ENCODE measurements at places on chromosomes 1 and 21.

- no peak for DNase-seq
Measured at GRCh38 chr1:1058088-1058905, 15.8 kb downstream of the RNF223 start.

GRCh38 chr1:48051466-48052126 is 54.4 kb upstream of the TRABD2B start:
- DNase-seq: no peak

GRCh38 chr1:201347498-201348210 is 29.8 kb downstream of the TNNT2 start:
- DNase-seq: no peak

DNA sequence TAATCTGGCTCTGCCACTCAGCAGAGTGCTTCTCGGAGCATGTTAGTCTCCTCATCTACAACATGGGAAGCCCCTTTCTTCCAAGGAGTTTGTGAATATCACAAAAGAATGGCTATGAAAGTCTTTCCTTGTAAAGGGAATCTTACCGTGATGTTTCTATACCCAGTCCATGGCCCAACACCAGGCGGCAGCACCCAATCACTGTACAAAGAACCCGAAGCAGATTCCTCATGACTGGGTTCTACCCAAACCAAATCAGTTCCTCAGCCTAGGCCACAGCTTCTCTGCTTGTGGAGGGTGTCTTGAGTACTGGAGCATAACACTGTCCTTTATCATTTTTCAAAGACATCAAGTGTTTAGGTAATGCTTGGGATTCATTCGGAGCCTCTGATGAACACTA is 16.6 kb upstream of the SLFNL1 start:
- no peak for DNase-seq

- no peak for DNase-seq
Measured at GRCh38 chr1:8329858-8330257, 11.9 kb downstream of the SLC45A1 start.

GRCh38 chr1:56466538-56466937 is 112.8 kb downstream of the PLPP3 start:
- no peak for DNase-seq

- no peak for DNase-seq
Measured at GRCh38 chr1:224450561-224451350, 16.2 kb upstream of the WDR26 start.

GRCh38 chr21:32448803-32449594 is 36.5 kb downstream of the EVA1C start:
- DNase-seq: no peak

- no peak for DNase-seq
Measured at GRCh38 chr1:56397811-56398231, 181.5 kb downstream of the PLPP3 start.

DNA sequence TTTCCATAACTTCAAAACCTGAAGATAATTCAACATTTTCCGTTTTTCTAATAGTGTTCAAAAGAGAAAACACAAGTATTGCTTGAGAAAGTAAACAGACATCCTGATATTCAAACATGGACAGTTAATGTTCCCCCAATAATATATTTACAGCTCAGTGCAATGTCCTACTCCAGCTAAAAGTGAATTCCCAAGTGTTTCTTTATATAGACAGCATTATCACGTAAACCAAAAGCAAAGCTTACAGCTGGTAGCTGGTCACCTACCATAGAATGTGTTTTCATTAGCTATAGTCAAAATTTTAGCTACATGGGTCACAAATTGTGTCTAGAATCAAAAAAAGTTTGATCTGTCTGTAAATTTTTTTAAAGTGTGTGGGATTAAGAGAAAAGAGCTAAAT is 34.9 kb downstream of the WLS start:
- no peak for DNase-seq

DNA sequence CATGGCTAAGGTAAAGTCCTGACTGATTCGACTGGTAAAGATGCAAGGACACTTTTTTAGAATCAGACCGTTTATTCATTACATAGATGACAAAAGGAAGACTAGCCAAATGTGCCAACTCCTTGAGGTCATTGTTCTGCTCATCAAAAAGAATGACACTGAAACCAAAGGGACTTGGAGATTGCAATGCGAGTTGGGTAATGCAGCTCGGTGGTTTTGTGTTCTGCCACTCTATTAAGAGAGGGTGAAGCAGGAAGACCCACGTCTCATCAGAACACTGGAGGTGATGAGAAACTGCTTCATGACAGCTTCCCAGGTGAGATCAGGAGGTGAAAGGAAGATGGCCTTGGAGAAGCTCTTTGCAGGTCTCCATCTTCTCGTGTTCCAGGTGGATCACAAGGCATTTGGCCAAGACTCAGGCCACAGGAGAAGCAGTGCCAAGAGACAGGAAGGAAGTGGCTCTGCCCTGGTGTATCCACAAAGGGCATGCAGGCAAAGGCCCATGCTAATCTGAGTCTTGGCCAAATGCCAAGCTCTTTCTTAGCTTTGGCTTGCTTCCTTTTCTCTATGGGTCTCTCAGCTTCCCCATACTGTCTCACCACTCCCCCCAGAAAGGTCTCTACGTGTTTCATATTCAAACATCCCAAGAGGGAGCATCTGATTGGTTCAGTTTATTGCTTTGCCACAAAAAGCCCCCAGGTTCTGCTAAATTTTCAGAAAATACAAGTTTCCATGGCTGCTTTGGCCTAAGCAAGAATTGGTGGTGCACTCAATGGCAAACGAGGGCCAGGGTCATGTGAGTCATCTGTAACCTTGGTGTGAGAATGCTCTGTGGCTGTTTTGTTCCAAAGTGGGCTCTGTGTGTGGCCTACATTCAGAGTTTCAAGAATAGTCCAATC is 5.7 kb upstream of the CCT8 start:
- no peak for DNase-seq

GRCh38 chr1:223087291-223088255 is 55.5 kb downstream of the TLR5 start:
- no peak for DNase-seq

GRCh38 chr1:152566681-152567080 is at the start of gene LCE3E:
TSS of gene LCE3E (minus strand) at chr1:152566780. CDS start at chr1:152566208, 572 bp downstream.
- no peak for DNase-seq

DNA sequence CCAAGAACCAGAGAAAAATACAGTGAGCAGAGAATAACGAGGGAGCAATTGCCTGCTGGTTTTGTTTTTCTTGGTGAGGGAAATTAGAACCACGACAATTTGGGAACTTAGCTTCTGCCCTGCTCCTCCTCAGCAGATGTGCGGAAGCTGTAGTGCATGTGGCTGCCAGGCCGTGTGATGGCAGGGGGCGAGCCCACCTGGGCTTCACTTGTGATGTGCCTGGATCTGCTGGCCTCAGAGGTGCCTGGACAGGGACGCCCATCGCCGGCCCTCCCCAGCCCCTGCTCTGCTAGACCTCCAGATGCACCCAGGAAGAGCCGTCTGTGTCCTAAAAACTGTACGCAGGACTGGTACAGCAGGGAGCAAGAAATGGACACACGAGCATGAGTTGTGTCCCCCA is 28.5 kb upstream of the C1orf174 start:
- no peak for DNase-seq

- no peak for DNase-seq
Measured at GRCh38 chr1:2595812-2596529, 9.4 kb downstream of the PRXL2B start.

- no peak for DNase-seq
Measured at GRCh38 chr1:145707183-145707867, at the start of gene PDZK1. TSS of gene PDZK1 (minus strand) at chr1:145707368. CDS start at chr1:145688021, 19,347 bp downstream.

GRCh38 chr1:164361927-164362326 is 197.1 kb upstream of the PBX1 start:
- no peak for DNase-seq

DNA sequence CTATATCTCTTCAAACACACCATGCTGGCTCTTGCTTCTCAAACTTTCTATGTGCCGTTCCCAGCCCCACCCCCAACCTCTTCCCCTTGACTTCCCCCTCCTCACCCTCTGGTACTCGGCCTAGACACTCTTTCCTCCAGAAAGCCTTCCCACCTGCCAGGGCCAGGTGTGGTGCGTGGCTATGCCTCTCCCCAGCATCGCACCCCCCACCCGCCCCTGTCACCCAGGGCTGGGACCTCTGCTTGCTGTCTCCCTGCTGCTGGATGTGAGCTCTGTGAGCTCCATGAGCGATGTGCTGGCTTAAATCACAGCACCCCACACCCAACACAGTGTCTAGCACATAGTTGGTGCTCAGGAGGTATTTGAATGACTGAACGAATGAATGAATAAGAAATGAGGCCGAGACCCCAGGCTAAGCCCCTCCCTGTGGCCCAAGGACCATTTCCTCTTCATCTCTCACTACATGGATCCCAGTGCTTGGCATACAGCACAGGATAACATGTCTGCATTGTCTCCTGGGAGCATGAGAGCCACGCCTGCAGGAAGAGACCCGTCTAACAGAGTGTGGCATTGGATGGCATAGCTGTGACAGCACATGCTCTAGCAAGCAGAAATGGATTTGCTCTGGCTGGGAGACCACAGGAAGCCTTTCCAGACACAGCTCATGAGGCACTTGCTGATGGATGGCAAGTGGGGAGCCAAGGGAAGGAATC is 19.7 kb downstream of the TNNT2 start:
- no peak for DNase-seq

DNA sequence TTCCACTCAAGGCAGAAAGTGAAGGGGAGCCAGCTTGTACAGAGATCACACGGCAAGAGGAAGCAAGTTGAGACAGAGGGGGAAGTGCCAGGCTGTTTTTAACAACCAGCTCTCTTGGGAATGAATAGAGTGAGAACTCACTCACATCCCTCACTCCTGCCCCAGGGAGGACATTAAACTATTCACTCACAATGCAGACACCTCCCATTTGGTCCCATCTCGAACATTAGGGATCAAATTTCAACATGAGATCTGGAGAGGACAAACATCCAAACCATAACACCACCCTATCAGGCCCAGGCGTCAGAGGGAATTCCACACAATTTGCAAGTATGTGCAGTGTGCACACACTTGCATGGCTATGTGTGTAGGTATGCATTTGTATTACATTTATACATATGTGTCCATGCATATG is 62.7 kb downstream of the DMAP1 start:
- no peak for DNase-seq

GRCh38 chr1:12047120-12047876 is 15.8 kb upstream of the TNFRSF8 start:
- DNase-seq: no peak

DNA sequence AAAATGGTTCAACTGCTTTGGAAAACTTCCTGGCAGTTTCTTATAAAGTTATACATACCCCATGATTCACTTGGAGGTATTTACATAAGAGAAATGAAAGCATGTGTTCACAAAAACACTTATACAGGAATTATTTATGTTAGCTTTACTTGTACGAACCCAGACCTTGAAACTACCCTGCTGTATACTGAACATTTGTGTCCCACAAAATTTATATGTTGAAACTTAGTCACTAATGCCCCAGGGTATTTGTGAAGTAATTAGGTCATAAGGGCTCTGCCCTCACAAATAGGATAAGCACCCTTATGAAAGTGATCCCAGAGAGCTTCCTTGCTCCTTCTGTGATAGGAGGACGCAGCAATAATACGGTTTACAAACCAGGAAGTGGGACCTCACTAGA is 42.7 kb upstream of the B3GALT2 start:
- no peak for DNase-seq

DNA sequence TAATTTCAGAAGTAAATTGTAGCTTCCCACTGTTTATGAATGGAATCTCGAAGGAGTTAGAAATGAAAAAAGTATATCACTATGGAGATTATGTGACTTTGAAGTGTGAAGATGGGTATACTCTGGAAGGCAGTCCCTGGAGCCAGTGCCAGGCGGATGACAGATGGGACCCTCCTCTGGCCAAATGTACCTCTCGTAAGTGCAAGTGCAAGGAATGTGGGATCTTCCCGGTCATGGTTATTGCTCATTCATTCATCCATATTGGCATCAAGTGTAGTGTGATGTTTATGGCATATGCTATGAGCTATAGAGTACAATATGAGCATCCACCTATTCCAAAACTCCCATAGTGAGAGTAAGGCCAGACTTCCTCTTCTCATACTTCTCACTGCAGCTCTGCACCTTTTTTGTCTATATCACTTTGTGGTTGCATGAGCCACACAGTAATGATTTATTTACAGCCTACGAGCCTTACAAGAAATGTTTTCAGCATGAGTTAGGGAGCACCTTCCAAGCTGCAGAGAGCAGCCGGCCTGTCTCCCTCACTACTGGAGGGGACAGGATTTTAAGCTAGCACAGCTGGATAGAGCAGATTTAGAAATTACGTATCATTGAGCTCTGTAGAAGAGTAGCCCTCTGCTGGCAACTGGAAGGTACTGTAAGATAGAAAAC is 24.9 kb upstream of the CR1L start:
- DNase-seq: peak; percentile 19

- no peak for DNase-seq
Measured at GRCh38 chr1:210764536-210764935, 369.4 kb downstream of the KCNH1 start.

- DNase-seq: no peak
Measured at GRCh38 chr1:11188381-11188780, 774 bp upstream of the ANGPTL7 start.

- no peak for DNase-seq
Measured at GRCh38 chr1:108034396-108034795, 69.4 kb upstream of the VAV3 start.

GRCh38 chr1:115062542-115063004 is 26.7 kb downstream of the TSPAN2 start:
- no peak for DNase-seq

DNA sequence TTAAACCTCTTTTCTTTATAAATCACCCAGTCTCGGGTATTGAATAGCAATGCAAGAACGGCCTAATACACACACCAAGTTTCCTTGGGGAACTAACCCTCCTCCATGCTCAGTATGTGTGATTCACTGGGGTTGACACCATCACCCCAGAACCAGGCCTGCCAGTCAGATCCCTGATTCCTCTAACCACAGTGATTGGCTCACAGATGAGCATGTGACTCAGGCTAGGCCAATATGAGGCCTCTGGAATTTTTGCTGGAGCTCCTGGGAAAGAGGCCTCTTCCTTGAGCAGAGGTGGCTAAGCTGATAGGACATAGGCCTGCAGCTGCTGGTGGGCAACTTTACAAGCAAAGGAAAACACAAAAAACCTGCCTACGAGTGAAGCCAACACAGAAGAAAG is 74.7 kb upstream of the ZBTB40 start:
- no peak for DNase-seq

DNA sequence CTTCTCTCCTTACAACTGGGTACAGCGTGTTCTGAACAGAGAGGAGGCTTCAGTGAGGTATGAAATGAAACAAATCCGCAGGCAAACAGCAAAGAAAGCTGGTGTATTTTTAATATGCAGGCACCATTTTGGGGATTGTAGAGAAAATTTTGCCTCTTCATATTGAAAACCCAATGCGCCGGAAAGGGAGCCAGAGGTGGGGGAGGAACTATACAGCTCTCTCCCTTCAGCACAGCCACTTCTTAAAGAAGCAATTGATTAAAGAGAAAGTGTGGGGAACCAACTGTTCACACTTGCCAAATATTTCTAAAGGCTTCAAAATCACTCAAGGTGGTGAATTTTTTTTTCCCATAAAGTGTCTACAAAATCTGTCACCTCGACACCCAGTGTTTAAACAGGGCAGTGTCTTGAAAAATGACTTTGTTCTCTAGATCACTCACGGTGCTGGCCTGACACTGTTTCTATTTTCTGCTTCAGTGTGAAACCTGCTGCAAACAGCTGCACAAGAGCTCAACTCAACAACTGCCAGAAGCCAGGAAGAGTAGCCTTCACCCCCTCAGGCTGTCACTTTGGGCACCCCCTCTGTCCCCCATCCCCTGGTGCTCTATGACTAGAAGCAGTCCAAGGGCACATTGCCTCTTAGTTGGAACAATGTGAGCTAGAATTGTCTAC is 123.8 kb upstream of the CTTNBP2NL start:
- no peak for DNase-seq

- no peak for DNase-seq
Measured at GRCh38 chr1:47962750-47963492, 34.3 kb downstream of the TRABD2B start.

All from amniotic stem cell (primary cell).